Hindlimb muscle (tissue), 1 donor: ENCODE measurements at places on chromosomes 16 and 17. TPM values are rescaled to one million over a fixed set of nuclear protein-coding genes. Genes with fewer than 3 reads are reported as not detected.

- no peak for DNase-seq
Observed at GRCh38 chr17:73616120-73616872, 27.9 kb downstream of the SDK2 start.

- no peak for DNase-seq
Observed at GRCh38 chr17:29954405-29954804, 13.0 kb downstream of the EFCAB5 start.

DNA sequence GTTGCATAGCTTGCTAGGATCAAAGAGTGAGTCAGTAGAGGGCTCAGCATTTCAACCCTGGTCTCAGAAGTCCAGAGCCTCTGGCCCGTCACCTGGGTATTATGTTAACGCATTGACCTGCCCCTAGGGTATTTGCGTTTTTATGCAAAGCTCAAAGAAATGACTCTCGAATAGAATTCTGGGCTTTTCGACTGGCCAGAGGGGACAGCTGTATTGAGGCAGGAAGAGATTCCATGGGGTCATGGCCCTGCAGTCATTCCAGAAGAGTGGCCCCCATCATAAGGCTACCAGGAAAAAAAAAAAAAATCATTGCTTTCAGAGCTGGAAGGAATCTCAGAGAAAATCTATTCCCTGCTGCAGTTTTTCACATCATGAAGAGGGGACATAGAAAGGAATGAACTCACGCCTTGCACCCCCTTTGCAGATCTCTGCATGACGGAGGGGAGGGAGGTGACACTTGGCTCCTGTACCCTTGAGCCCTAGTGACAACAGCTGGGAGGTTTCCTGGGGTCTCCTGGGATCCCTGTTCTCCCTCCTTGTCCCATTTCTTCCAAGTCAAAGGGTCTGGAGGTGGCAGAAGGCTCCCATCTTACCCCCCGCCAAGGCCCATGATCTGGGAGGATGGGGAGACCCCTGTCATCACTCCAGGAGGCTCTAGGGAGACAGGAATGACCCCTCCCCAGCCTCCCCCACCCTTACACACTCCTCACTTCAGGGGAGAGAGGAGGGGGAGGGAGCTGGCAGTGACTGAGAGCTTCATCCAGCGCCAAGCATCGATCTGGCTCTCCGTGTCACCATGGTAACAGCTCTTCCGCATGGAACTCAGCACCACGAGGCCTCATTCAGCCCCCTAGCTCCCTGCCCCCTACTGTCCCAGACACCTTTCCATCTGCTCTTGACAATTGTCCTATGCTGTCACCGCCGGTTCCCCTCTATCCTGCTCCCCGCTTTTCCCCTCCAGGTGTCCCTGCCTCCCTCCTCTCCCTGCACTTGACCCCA, 35.8 kb downstream of the GP2 start:
- no peak for DNase-seq

DNA sequence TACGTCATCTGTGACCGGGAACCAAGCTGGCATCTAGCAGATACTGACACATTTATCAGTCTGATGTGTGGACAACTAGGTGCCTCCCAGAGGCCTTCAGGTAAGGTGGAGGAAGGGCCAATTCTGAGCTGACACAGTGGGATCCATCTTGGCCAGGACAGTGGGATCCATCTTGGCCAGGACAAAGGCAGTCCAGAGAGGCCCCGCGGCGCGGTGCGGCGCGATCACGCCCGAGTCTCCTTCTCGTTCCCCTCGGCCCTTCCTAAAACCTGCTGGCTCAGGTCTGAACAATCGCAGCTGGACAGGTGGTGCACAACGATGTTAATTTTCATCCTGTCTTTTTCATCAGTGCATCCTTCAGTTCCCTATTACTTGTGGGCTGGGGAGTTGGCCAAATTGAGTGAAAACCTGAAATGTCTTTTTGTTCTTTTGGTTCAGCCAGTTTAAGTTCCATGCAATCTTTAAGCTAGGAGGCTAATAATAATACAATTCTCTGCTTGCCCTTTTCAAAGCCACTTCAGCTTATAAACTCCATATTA, 486 bp upstream of the WSB1 start:
- DNase-seq: no peak

DNA sequence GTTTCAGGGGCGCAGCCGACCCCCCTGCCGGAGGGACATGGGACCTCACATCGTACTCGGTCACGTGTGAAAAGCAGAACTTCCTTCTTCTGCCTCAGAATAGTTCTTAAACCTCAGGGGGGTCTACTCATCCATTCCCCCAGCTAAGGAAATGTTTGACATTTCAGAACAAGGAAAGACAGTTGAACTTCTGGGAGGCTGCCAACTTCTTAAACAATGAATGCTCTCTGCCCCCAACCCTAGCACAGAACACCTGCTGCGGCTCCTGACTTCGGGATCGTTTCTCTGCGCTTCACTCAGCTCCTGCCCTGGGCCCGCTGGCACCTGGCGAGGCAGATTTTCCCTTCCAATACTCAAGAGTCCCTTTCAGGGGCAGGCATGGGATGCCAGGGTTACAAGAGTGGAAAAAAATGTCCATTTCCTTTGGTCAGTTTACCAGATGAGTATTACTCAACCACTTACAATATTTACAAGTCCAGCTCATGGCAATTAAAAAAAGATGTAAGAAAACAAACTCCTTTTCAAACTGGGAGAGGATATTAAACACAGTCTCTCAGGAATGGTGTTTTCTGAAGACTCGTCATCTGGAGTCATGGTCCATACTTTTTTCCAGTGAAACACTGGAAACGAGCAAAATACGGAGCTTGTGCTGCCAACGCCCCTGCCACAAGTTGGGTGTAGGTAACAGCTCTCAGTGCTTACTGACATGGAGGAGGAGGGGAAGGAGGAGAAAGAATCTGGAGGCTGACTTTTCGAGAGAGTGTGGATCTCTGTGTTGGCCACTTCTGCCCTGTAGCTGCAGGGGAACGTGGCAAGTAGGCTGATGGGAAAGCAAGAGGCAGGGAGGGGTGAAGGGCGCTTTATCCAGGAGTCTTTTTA, 235.7 kb downstream of the NTN1 start:
- no peak for DNase-seq

DNA sequence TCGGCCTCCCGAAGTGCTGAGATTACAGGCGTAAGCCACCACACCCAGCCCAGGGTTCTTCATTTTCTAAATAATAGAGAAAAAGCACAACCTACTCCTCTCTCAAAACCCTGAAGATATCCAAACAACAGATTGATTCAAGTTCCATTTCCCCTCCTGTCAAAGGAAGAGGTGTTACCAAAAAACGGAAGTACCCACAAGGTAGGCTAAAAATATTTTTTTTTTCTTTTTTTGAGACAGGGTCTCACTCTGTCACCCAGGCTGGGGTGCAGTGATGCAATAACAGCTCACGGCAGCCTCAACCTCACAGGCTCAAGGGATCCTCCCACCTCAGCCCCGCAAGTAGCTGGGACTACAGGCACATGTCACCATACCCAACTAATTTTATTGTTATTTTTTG, 18.9 kb downstream of the UTP6 start:
- DNase-seq: no peak

DNA sequence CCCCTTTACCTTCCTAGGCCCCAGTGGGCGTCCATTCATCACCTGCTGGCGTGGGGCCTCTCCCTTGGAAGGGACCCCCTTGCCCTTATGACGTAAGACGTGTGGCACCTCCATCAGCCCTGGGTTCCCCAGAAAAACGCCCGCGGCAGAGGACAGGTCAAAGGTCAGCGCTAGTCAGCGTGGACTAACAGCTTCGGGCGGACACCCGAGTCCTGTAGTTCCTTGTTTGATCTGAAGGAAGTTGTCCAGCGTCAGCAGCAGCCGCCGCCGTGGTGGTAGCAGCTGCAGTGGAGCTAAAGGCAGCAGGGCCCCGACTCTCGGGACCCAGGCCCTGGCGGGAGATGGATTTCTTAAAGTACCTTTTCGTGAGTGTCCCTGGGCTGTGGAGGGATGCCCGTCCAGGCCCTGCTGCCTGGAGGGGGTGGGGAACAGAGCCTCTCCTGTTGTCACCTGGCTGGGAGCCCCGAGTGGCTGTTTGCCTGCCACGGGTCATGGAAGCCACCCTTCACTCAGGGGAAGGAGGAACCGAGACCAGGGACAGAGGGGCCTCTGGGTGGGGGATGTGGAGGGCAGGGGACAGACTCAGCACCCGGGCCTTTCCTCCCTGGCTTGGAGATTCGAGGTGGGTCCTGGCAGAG, 123.6 kb downstream of the OR1D5 start:
- no peak for DNase-seq

DNA sequence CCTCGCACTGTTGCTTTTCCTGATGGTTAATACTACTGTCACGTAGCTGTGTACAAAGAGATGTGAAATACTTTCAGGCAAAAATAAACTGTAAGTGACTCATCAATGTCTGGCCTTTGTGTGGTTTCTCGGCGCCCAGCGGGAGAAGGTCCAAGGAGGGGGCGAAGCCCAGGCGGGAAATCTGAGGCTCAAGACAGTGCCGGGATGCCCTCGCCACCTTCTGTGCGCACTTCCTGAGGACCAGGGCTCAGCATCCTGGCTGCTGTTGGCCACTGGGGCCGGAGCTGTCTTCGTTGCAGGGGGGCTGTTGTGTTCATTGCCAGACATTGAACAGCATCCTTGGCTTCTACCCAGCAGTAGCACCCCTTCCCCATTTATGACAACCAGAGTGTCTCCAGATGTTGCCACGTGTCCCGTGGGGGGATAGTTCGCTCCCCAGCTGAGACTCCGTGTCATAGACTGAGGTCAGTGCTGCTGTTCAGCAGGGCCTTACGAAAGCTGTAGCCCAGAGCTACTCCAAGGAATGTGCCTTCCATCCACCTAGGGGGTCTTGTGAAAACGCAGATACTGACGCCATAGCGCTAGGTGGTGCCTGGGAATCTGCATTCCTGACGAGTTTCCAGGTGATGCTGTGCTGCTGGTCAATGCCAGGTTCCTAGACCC, 67.3 kb upstream of the PLCG2 start:
- no peak for DNase-seq

CCL4 gene
- 3.2 TPM for polyA plus RNA-seq

IL34 gene
- polyA plus RNA-seq: 7.8 TPM

ARL5C gene
- not detected for polyA plus RNA-seq

RNF112 gene
- polyA plus RNA-seq: 1.9 TPM

CLEC18B gene
- 3.9 TPM for polyA plus RNA-seq

CLDN6 gene
- polyA plus RNA-seq: 0.32 TPM

ATP2A1 gene
- 758 TPM for polyA plus RNA-seq

UBE2Z gene
- 54.1 TPM for polyA plus RNA-seq
